Endothelial cell of umbilical vein (primary cell): ENCODE measurements at places on chromosomes 1 and 21. TPM values are rescaled to one million over a fixed set of nuclear protein-coding genes. Genes with fewer than 3 reads are reported as not detected.

GRCh38 chr1:154206196-154206595 lies at the start of gene CFAP141:
CFAP141 (minus strand) TSS chr1:154206333; CDS start chr1:154206307, 26 bp downstream.
- DNase-seq: no peak

DNA sequence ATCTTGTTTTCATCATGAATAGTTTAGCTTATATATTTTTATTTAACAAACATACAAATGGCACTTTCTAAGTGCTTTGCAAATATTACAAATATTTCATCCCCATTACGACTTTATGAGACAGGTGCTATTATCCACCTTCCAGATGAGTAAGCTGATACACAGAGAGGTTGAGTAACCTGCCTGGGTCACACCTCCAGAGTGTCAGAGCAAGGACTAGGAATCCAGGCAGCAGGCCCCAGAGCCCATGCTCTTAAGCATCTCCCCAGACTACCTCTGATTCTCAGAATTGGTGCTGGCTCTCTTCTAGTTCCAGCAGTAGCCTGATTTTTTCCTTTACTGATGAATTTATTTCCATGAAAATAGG lies 40.0 kb downstream of the EPHB2 start:
- DNase-seq: no peak

DNA sequence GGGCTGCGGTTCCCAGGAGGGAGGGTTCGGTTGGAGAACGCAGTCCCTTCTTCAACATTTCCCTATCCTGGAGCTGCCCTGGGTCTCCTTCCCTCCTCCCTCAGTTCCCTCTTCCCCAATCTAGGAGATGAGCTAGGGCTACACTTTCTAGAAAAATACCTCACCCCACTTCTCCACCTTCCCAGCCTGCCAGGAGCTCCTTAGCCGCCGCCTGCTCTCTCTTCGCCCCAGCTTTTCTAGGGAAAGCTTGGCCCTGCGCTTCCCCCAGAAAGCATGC lies 488 bp upstream of the ADAMTS1 start:
- no peak for DNase-seq

DNA sequence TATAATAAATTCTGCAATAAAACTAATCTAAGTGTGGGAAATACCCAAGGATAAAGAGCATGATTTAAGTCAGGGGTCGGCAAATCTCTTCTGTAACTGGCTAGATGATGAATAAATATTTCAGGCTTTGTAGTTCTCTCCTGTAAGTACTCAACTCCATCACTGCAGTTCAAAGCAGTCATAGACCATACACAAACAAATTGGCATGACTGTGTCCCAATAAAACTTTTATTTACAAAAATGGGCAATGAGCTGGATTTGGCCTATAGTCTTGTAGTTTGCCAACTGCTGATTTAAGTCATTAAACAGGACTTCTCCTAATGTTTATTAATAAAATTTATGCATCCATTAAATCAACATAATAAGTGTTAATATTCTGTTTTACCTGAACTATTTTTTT lies 49.4 kb downstream of the EDEM3 start:
- DNase-seq: no peak

DNA sequence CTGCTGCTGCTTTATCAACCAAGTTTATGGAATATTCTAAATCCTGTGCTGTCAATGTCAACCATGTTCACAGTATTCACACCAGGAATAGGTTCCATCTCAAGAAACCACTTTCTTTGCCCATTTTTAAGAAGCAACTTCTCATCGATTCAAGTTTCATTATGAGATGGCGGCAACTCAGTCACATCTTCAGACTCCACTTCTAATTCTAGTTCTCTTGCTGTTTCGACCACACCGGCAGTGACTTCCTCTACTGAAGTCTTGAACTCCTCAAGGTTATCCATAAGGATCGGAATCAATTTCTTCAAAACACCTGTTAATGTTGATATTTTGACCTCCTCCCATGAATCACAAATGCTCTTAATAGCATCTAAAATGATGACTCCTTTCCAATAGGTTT lies 39.7 kb upstream of the IFNLR1 start:
- no peak for DNase-seq

DNA sequence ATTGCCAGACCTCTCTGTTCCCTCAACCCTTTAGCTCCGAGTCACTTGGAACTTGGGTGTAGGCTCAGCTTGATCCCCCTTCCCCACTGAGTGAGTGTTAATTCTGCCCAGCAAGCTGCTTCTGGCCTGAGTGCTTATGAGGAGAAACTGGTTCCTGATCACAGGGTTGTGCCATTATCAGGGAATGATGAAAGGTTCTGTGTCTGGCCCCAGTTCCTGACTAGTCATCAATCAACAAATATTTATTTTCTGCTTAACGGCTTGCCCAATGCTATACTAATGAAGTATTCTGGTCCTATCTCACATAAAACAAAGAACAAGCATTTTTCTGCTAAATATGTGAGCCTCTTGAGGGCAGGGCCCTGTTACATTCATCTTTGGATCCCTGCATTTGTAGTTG lies 20.8 kb downstream of the CC2D1B start:
- DNase-seq: no peak

Gene HIVEP3
- total RNA-seq: 4.0 and 5.0 TPM in 2 replicates
